Fibroblast of lung (primary cell): ENCODE measurements at places on chromosomes 2 and 18. TPM values are rescaled to one million over a fixed set of nuclear protein-coding genes. Genes with fewer than 3 reads are reported as not detected.
A peak's percentile ranks its signal among the peaks of the same experiment; 100 is the strongest.

DNA sequence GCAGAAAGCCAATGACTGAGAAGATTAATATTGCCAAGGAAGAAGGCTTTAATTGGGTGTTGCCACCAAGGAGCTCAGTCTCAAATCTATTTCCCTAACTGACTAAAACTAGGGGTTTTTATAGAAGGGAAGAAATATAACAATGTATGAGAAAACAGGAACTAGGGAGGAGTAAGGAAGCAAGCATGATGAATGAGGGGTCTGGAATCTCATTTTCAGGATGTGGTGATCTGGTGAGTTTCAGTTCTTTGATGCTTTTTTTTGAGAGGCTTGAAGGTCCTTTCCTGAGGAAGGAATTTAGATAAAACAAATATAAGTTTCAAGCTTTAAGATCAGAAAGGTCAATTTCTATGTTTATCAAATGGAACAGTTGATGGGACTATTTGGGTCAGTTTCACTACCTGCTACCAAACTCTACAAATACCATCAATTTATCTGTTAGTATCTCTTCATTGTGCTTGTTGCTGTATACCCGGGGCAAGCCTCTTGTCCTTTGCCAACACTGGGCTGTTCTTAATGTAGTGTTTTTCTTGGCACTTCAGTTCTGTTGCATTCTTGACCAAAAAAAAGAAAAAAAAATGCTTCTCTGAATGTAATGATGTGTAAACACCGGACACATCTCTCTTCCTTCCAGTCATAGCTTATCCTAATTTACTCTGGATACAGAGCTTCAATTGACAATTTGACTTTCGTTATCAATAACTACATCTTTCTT, 357.0 kb downstream of the GALNT13 start:
- no peaks in the 10 kb centered on the region for H3K4me1 ChIP-seq
- no peak for DNase-seq
- H3K27ac ChIP-seq, result no peak overlapping the region

Gene RPRM
- total RNA-seq, result not detected in 2 replicates

DNA sequence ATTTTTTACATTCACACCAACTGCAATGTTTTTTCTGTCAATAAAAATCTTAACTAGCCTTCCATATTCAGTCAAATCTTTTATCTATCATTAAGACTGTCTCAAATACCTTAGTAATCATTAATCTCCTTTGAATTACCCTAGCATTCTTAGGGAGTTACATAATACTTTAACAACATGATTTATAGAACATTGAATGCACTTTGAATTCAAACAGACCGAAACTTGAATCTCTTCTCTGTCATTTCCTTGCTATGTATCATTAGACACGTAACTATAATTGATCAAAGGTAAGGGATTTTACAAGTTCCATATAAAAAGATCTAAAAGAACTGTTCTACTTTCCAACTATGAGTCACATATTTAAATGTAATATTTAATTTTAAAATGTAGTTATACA, 330.9 kb downstream of the RIT2 start:
- no peaks in the 10 kb centered on the region for H3K4me1 ChIP-seq
- H3K4me3 ChIP-seq, result no peak overlapping the region
- no peaks in the 10 kb centered on the region for H3K27me3 ChIP-seq
- peak; percentile 38 for DNase-seq
- no peaks in the 10 kb centered on the region for H3K36me3 ChIP-seq

DNA sequence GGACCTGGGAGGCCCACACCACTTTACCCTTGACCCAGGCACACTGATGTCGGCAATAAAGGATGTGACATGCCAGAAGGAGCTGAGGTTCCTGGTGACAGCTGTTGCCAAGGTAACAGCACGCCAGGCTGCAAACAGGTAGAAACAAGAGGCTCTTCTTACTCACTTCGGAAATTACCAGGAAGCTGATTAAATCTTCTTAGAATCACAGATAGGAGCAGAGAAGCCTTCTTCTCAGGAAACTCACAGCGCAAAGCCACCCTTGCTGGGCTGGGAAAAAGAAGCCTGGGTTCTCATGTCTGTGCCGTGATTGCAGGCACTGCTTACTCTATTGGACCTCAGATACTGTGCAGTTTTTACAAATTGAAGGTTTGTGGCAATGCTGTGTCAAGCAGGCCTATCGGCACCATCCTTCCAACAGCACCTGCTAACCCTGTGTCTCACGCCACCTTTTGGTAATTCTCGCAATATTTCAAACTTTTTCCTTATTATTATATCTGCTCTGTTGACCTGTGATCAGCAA, 61.0 kb upstream of the TAF1B start:
- H3K4me3 ChIP-seq, result no peak overlapping the region
- no peak overlapping the region for H3K27ac ChIP-seq
- no peaks in the 10 kb centered on the region for H3K36me3 ChIP-seq
- no peaks in the 10 kb centered on the region for H3K27me3 ChIP-seq
- H3K4me1 ChIP-seq, result no peaks in the 10 kb centered on the region
- no peak for DNase-seq

DNA sequence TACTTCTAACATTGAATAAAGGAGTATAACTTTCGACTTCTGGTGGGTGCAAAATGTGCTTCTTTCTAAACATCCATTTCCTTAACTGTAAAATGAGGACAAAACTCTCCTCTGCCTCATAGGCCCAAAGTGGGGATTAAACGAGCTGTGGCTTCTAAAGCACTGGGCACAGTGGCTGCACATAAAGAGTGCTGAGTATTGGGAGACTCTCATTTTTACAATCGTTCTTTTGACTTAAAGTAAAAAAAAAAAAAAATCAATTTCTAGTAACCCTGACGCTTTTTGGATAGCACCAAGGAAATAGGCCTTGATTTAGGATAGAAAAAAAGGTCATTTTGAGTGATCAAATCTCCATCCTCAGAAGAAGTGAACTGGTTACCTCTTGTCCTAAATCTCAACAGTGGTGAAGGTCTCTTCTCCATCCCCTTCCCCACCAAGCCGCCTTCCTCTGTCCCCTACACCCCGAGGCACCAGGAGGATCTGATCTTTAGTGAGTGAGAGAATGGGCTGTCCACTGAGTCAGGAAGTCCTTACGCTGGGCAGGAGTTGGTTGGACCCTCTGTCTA, 161.6 kb downstream of the DDX1 start:
- H3K4me3 ChIP-seq, result no peak overlapping the region
- no peaks in the 10 kb centered on the region for H3K36me3 ChIP-seq
- no peak overlapping the region for H3K27ac ChIP-seq

DNA sequence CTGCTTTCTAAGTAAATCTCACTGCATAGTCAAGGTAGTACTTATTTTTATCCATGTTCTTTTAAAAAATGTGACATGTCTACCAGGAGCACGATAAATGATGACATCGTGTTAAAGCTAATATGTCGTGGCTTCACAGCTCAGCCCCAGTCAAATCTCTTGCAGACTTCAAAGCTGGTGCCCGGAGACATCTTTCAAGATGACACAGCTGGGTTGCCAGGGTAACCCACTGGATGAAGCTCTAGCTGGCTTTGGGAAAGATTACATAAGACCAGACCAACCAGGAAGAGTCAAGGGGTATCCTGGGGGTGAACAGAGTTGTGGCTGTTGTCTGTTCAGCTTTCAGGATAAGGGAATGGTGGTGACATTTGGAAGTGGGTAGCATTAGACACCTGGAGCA, 67.8 kb downstream of the VSNL1 start:
- no peaks in the 10 kb centered on the region for H3K36me3 ChIP-seq
- H3K27ac ChIP-seq, result no peak overlapping the region
- no peak for DNase-seq
- H3K4me3 ChIP-seq, result no peak overlapping the region

Gene DHRS9
- not detected in 2 replicates for total RNA-seq

Gene ANKRD30BL
- not detected in 2 replicates for total RNA-seq

DNA sequence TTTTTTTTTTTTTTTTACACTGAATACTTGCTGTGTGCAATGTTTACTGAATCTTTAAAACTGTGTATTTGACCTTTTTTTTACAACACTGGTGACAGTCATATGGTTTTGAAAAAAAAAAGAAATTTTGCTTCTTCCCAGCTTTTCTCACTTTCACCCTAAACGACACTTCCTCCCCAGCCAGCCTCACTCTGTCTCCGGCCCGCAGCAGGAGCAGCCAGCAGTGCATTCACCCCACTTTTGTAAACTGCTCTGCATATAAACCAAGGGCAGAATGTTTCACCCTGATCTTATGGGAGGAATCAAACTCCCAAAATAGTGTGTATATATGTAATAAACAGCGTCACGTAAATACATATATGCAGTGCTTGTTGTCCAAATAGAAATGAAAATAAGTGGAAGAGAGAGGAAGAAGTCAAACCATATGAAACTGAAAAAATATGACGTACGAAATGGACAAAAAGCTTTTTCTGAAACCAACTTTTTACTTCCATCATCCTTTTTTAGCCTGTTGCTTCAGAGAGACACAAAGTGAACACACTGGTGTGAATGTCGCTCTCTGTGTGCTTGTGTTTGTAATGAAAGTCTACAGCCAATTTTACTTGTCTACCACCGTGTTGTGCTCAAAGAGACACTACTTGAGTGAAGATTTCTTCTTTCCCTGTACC, 54.2 kb downstream of the ZCCHC2 start:
- no peak for DNase-seq
- no peaks in the 10 kb centered on the region for H3K27me3 ChIP-seq
- H3K27ac ChIP-seq, result no peak overlapping the region
- H3K4me3 ChIP-seq, result no peak overlapping the region

- no peaks in the 10 kb centered on the region for H3K27me3 ChIP-seq
- DNase-seq, result no peak
- H3K4me1 ChIP-seq, result peaks cover 12% of the 10 kb centered on the region
- H3K4me3 ChIP-seq, result no peak overlapping the region
Measured at GRCh38 chr2:74204436-74204835, 6.0 kb downstream of the MTHFD2 start.

DNA sequence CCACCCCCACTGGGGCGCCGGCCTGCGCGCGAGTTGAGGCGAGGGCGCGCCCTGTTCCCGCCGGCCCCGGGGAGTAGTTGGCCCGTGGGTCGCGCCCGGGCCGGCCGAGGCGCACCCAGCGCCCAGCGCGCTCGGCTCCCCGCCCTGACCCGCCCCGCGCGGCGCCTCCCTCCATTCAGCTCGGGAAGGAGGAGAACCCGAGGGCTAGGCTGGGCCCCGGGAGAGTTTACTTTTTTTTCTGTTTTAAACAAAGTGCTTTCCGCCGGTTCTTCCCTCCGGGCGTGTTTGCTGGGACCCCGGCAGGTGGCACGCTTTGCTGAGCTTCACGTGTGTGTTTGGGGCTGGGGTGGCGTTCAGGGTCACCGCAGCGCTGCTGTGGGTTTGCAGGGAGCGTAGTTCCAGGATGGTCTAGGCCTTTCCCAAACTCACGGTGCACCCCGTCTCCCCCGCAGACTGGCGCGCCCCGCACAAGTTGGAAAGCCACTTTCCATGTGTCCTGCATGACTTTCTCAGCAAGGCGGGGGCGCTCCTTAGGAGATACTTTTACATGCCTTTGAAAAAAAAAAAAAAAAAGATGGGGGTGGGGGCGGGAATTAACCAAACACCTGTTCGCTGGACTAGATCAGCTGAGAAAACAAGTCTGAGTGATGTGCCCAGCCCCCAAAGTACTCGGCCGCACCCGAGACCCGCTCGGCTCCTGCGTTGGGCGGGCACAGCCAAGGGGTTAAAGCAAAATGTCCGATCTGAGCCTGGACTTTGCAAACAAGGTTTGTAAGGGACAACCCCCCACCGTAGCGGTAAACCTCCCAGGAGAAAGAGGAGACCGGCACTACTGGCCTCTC, 825 bp downstream of the ITGA6 start:
- H3K27ac ChIP-seq, result peak overlapping the region; percentile 31
- no peaks in the 10 kb centered on the region for H3K27me3 ChIP-seq
- H3K4me1 ChIP-seq, result peaks cover 4% of the 10 kb centered on the region
- DNase-seq, result peak; percentile 18
- H3K4me3 ChIP-seq, result peak overlapping the region; percentile 41
- no peaks in the 10 kb centered on the region for H3K36me3 ChIP-seq

Gene IL36G
- total RNA-seq, result not detected in 2 replicates

DNA sequence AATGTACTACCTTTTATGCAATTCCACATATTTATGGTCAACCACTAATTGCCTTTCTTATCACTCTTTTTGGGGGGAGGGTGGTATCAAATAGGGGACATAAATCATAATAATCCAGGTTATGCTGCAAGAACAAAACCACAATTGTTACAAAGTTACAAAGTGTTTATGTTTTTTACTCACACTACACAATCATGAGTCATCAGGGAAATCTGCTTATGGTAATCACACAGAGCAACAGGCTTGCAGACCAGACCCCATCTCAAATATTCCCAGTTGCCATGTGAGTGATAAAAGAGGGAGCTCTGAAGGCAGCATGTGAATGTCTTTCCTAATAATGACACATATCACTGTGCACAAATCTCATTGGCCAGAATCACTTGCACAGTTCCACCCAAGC, 304.7 kb upstream of the TMEFF2 start:
- no peaks in the 10 kb centered on the region for H3K27me3 ChIP-seq
- no peaks in the 10 kb centered on the region for H3K4me1 ChIP-seq
- H3K27ac ChIP-seq, result no peak overlapping the region
- peak; percentile 73 for DNase-seq

- no peaks in the 10 kb centered on the region for H3K36me3 ChIP-seq
- no peak for DNase-seq
- H3K27ac ChIP-seq, result peak overlapping the region; percentile 88
- peak overlapping the region; percentile 86 for H3K4me3 ChIP-seq
- H3K27me3 ChIP-seq, result no peaks in the 10 kb centered on the region
Measured at GRCh38 chr18:47150824-47151366, 595 bp upstream of the HDHD2 start.

DNA sequence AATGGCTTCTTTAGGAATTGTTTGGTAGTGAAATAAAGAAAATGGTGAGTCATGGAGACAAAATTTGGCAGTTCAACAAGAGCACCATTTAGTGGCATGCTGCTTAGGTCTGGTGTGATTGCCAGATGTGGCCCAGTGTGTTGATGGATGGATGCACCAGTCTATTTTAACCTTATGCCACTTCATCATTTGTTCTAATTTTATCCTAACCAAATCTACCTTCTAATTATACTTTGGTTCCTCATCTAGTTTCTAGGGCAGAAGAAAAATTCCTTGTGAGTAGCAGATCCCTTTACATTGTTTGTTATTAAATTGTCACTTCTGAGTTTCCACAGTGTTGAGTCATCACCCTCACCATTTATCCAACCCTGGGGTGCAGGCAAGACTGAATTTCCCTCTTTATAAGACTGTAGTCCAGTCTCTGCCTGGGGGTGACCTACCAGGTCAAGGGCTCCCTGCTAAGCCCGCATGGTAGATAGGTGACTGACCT, 32.5 kb downstream of the NABP1 start:
- peak; percentile 93 for DNase-seq
- no peak overlapping the region for H3K4me3 ChIP-seq
- H3K4me1 ChIP-seq, result peaks cover 7% of the 10 kb centered on the region
- no peaks in the 10 kb centered on the region for H3K27me3 ChIP-seq
- no peaks in the 10 kb centered on the region for H3K36me3 ChIP-seq

- H3K4me1 ChIP-seq, result peaks cover 7% of the 10 kb centered on the region
- H3K4me3 ChIP-seq, result no peak overlapping the region
- peak; percentile 80 for DNase-seq
- H3K27me3 ChIP-seq, result no peaks in the 10 kb centered on the region
Measured at GRCh38 chr18:77059294-77059916, 73.2 kb downstream of the MBP start.

GRCh38 chr2:119339562-119339923, 27.1 kb downstream of the C2orf76 start:
- no peaks in the 10 kb centered on the region for H3K27me3 ChIP-seq
- H3K27ac ChIP-seq, result no peak overlapping the region
- H3K4me1 ChIP-seq, result no peaks in the 10 kb centered on the region
- no peaks in the 10 kb centered on the region for H3K36me3 ChIP-seq
- H3K4me3 ChIP-seq, result no peak overlapping the region

GRCh38 chr2:12861344-12861930, 144.7 kb downstream of the TRIB2 start:
- DNase-seq, result peak; percentile 63
- H3K27me3 ChIP-seq, result no peaks in the 10 kb centered on the region

Gene UGT1A8
- not detected in 2 replicates for total RNA-seq
